ENCODE measurements at places on chromosomes 12 and 14. TPM values are rescaled to one million over a fixed set of nuclear protein-coding genes. Genes with fewer than 3 reads are reported as not detected.

The TPI1 gene
- total RNA-seq, result 1,579 TPM

The FOXN4 gene
- total RNA-seq, result not detected

The FBLN5 gene
- 3.0 TPM for total RNA-seq

The PZP gene
- not detected for total RNA-seq

The EPYC gene
- total RNA-seq, result not detected

The RNASE3 gene
- total RNA-seq, result not detected

The SLC2A14 gene
- total RNA-seq, result not detected

The MAP3K9 gene
- 14.4 TPM for total RNA-seq

The SOAT2 gene
- total RNA-seq, result not detected

The NRIP2 gene
- total RNA-seq, result not detected

The NRL gene
- total RNA-seq, result 2.4 TPM

The LYZ gene
- not detected for total RNA-seq

The SERPINA3 gene
- 46.4 TPM for total RNA-seq

DNA sequence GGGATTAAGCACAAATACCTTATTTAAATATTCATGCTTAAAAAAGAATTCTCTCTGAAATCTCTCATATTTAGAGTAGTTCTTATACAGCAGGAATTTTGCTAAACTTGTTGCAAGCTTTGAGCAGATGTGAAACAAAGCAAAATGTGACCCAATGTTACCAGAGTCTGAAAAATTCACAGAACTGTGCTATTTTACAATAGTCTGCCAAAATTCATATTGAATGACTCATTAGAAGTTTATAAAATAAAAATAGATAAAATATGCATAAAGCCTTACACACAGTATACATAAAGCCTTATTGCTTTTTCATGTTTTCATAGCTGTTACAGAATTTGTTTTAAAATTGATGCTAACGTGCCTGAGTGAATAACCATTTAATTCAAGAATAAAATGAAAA lies 17.8 kb upstream of the RHOJ start:
- no peak for DNase-seq

DNA sequence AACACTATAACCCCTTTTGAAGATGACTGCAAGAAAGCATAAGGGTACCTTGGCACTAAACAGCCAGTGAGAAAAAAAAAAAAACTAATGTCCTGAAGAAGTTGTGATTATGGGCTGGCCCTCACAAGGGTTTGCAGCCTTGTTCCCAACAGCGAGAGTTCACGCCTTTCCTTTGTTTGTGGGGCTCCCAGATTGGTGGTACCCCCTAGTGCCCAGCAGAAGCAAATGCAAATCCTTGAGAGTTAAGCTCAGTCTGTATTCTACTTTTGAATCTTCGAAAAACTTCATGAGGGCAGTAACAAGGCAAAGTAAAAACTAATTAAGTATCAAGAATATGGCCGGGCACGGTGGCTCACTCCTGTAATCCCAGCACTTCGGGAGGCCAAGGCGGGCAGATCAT lies 238.9 kb upstream of the LMO3 start:
- DNase-seq, result no peak

- DNase-seq, result no peak
Observed at GRCh38 chr14:46571970-46572369, 79.6 kb downstream of the RPL10L start.

- DNase-seq, result no peak
Observed at GRCh38 chr12:119201789-119202543, 23.2 kb downstream of the HSPB8 start.

GRCh38 chr14:68564826-68565759 lies 227.8 kb downstream of the ZFP36L1 start:
- peak; percentile 37 for DNase-seq

GRCh38 chr12:112431965-112432364 lies 13.2 kb downstream of the PTPN11 start:
- DNase-seq, result no peak

DNA sequence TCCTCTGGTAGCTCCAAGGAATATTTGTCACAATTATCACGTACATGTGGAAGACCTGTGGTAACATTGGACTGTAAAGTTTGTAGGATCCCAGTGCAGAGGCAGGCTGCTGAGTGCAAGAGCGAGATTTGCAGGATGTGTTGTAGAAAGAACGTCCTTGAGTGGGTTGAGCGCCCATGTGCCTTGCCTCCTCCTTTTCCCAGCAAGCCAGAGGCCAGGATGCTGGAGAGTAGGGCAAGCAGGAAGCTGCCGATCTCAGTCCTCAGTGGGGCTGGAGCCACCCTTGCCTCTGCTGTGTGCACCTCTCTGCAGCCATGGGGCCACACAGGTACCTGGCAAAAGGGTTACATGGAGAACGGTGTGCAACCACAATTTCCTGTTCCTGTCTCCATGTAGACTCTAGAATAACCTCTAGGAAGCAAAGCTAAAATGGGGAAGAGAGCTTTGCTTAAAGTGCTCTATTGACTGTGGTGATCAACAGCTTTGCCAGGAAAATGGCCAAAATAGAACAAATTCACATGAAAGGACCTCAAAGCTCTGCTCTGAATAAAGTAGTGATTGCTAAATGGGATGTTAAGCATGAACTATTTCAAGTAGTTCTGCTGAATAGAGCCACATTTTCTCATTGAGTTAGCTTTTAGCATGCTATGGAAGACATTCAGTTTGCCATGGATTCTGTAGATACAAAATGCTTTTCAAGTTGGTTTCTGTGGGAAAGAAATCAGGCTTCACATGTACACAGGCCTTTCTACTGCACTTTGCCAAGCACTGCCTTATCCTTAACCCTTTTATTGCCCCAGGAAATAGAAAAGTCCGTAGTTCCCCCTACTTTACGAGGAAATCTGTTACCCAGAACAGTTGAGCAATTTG lies 37.4 kb downstream of the ANKRD9 start:
- DNase-seq, result no peak

GRCh38 chr12:2341871-2342270 lies 289.1 kb downstream of the CACNA1C start:
- peak; percentile 80 for DNase-seq

DNA sequence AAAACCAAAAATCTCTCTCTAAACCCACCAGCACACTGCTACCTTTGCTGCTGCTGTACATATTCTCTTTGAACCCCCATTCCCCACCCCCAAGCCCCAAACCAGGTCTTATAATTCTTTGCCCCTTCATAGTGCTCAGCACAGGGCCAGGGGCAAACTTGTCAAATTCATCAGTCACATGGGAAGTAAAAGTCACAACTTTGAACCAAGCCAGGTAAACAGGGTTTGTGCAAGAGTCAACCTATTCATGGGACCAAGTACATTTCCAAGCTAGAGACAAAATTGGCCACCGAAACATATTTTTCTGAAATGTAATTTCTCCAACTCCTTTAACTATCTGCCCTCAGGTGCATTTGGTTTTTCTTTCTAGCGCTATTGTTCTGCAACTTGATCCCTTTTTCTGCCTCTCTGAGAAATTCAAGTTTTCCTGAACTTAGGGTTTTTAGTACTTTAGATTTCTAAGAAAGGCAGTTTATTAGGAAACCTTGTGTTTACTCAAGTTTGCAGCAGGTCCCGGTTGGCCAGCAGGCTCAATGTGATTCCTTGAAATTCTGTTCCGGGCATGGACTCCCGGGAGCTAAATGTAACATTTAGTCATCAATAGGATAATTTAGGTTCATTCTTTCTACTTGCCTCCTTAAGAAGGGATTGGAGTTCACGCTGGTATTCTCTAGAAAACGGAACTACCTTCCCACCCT lies 230.5 kb downstream of the EFCAB11 start:
- no peak for DNase-seq

DNA sequence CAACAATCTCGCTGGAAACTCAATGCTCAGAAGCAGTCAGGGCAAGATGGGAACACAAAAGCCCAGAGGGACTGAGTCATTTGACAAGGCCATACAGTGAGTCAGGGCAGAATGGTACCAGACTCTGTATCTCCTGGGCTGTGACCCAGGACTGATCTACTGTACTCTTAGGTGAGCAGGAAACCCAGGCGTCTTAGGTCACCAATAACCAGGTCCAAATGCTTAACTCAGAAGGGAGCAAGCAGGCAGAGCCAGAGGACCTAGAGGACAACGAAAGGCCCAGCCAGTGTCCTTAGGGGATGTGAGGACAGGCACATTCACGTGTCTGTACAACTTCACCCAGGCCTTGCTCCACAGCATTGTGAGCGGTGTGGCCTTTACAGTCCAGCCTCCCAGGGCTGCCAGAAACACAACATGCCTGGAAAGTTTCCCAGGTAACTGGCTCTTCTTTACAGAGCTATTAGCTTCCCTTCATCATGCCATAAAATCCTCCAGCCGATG lies 69.9 kb downstream of the ARL6IP4 start:
- DNase-seq, result peak; percentile 82

DNA sequence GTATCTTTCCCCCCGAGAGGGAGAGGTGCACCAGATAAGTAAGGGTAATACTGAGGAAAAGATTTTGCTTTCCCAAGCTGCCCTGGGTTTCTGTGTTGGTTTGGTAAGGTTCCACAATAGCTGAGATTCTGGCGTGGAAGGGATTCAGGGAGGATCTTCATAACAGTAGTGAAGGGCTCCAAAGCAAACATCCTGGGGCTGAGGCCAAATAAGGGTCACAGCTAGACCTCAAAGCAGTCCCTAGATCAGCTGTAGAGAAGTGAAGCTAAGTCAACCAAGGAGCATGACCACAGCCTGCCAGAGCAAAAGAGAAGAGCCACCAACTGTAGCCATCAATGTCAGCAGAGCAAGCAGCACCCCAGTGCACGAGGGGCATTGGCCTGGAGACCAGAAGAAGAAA lies 73.2 kb upstream of the SLC35F4 start:
- DNase-seq, result no peak

- DNase-seq, result no peak
Observed at GRCh38 chr12:62292761-62293344, 32.6 kb downstream of the USP15 start.

DNA sequence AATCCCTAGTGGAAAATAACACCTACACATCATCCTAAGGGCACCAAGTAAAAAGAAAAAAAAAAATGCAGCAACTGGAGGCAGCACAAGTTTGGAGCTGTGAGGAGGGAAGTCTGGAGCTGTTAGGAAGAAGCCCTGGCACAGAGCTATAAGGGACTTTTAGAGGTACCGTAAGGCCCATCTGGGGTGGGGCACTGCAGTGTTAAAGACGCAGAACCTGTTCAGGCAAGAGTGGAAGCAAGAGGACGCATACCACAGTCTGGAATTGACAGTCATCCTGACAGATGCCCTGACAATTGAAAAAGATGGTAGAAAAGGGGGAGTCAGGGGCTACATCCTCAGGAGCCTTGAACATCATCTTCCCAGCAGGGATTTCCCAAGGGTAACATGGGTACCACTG lies 195.9 kb upstream of the PLEKHG7 start:
- no peak for DNase-seq

DNA sequence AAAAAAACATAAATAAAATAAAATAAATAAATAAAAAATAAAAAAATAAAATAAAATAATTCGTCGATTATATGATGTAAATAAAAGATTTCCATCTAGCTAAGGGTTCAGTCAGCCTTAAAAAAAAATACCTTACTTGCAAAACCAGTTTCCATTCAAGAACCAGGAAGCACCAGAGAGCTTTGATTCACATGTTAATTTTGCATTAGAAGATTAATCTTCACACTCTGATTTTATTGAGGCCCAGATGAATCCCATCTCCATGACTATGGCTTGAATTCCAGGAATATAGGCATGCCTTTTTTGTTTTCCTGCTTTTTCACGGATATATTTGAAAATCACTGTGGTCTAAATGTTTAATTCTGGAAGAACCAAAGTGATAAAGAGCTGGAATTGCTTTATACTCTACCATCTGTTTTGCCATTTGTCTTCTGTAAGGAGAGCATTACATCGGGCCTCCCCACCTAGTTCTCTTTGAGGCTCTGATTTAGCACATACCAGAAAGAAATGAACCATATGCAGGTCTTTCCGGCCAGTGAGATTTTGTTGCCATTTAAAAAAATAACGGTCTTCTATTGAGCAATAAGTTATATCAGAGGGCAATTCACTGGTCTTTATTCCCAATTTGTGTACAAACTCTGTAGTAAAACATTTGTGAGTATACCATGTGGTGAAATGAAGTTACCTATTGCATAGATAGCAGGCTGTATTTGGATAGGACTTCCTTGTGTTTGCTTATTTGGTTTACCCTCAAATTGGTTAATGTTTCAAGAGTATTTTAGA lies 175.5 kb downstream of the AEBP2 start:
- DNase-seq, result no peak

- DNase-seq, result peak; percentile 50
Observed at GRCh38 chr12:89316705-89317139, 35.6 kb downstream of the DUSP6 start.

DNA sequence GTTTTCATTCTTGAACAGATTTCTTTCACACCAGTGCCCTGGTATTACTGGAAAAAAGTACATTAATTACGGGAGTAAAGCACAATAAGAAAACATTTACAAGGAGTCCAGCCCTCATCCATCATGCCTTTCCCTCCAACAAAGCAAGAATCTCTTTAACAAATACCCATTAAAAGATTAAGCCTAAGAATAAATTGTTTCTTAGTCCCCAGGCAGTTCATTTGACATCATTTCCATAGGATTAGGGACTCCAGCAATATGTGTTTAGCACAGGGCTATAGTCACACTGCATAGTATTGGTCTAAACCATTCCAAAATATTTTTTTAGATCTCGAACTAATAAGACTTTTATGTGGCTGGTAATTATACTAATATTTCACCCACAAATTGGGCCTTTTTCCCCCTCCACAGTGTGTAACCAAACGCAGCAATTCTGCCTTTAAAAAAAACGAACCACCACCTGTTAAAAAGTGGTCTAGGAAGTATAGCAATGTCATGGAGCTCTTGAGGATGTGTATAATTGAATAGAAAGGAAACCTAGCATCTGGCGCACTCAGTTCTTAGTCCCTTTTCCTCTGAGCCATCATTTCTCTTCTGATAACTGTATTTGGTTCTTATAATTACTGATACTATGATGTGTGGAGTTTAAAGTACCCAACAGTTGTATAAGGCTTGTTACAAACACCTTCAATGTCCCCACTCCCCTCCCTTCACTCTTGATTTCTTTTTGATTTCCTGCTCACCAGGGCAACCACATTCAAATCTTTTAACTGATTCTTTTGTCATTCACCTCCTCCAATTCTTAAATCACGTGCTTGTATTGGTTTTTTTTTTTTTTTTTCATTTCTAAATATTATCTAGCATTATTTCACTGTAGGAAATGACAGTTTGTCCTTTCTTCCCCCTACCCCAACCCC lies 138.7 kb downstream of the ETV6 start:
- DNase-seq, result no peak

DNA sequence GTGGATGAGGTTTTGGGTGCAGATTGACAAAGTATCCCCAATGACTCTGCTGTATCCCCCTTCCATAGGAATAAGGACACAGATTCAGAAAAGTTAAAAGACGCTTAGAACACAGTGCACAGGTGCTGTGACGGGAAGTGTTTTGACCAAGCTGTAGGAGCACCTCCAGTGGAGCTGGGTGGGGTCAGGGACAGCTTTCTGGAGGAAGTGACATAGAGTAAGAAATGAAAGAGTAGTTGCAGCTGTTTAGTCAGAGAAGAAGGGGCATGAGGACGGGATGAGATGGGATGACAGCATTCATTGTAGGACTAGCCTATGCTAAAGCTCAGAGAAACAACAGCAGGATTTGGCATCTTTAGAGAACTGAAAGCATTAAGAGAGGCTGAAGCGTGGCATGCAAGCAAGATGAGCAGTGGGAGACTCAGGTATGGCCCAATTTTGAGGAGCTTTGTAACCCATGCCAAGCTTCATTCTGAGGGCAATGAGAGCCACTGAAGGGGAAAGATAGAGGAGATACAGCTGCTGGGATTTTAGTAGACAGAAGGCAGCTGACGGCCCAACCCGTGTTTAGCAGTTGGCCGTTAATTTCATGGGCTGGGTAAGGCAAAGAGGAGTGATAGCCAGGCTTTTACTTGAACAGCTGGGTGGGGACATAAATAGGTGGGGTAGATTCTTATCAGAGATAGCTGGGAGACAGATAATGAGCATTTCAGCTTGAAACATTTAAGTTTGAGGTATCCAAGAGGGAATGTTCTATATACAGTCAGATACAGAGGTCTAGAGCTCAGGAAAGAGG lies 131.8 kb upstream of the KRAS start:
- DNase-seq, result no peak
